NCI-H2029 treated with DMSO at 0.1 percent for 48 hours (cell line): ENCODE measurements at places on chromosomes 16 and 17.

- no peak for DNase-seq
Measured at GRCh38 chr16:4309833-4310266, 6.0 kb upstream of the GLIS2 start.

GRCh38 chr16:79985606-79986005 lies 385.1 kb upstream of the MAF start:
- no peak for DNase-seq

- no peak for DNase-seq
Measured at GRCh38 chr16:85903559-85903958, 4.6 kb downstream of the IRF8 start.

- no peak for DNase-seq
Measured at GRCh38 chr17:42428141-42428944, 5.3 kb upstream of the CAVIN1 start.

DNA sequence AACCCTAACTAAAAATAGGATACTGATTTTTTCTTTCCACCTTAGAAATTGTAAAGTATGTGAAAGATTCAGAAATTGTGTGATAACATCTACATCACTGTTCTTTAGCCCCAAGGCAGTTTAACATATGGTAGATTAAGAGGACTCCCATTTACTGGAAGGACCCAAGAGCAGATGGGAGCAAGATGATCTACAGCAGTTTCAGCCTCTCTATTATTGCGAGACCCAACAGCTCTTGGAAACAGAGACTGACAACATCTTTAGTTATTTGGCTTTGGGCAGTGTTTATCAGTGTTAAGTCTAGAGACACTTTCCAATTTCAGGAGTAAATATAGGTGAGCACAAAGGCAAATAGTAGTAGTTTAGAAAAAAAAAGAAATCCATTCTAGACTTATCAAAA lies 124.9 kb upstream of the CORO6 start:
- no peak for DNase-seq

DNA sequence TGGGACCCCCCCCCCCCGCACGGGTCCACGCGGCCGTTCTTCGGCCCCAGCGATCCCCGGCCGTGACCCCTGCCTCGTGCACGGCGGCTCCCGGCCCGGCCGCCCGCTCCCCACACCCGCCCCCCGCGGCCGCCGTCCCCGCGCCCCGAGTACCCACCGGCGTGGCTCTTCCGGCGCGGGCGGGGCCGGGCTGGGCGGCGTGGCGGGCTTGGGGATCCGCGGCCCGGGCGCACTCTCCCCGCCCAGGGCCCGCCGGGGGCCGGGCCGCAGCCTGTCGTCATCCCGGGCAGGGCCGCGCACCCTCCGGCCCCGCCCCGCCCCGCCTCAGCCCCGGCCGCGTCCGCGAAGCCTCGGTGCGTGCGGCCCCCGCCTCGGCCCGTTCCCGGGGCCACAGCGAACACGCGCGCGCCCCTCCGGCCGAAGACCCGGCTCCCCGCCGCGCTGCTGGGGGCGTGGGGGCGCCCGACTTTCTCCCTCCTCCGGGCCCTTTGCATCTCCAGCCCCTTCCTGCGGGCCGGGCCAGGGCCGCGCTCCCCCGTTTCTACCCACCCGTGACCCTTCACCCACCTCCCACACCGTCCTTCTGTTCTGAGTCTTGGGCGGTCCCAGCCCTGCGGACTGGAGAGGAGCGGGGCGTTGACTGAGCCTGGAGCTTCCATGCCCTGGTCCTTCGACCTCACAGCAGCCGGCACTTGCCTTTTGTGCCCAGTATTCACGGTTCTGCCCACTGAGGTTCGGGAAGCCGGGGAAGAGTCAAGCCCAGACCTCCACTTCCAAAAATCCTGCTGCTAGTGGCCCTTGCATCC lies 840 bp downstream of the MYO1C start:
- DNase-seq = no peak

DNA sequence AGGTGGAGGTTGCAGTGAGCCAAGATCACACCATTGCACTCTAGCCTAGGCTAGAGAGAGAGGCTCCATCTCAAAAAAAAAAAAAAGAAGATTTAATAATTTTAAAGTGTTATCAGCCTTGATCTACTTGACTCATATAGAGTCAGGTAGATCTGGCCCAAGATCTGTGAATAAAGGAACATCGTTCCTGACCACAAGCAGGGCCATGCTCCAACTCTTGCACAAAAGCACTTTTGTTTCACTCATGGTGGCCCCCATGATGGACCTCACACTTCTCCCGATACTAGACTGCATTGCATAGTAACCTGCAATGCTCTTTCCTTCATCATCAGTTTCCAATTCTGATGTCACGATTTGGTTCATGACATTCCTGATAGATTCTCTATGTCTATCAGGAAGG lies 5.2 kb upstream of the MYH11 start:
- no peak for DNase-seq

DNA sequence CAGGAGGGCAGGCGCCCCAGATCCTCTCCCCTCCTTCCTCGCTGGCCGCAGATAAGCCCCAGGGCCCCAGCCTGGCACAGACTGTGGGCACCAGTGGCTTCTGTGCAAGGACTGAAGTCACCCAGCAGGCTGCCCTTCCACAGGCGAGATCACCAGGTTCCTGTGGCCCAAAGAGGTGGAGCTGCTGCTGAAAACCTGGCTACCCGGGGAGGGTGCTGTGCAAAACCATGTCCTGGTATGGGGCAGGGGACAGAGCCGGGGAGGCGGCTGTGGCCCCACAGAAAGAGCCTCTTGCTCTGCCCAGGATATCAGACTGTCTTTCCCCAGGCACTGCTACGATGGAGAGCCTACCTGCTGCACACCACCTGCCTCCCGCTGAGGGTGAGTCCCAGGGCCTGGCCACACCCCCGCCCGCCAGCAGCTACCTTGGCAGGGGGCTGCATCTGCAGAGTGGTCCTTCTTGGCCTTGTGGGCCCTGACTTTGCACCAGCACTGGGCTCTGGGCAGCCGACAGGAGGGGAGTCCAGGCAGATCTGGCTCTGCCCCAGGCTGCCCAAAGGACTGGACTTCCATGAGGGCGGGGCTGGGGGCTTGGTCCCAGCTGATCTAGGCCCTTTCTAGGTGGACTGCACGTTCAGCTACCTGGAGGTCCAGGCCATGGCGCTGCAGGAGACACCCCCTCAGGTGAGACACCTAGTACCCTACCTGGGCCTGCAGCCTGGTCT lies 615 bp downstream of the CARMIL2 start:
- DNase-seq = no peak

DNA sequence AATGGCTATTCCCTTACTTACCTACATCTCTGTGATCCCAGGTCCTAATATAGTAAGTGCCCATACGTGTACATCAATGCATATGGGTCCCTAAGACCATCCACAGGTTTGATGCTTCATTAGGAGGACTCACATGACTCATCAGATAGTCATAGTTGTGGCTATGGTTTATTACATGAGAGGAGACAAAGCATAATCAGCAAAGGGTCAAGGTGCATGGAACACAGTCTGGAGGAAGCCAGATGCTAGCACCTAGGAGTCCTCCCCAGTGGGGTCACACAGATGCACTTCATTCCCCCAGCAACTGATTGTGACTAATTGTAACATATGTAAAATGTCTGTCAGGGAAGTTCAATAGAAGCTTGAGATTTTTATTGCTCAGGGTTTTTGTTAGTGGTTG lies 42.8 kb downstream of the PHKB start:
- DNase-seq = no peak

- DNase-seq = peak; percentile 8
Measured at GRCh38 chr16:57694725-57695679, at the start of gene DRC7. Gene DRC7 (plus strand): TSS chr16:57694806. CDS start chr16:57697950, 3,144 bp downstream.

DNA sequence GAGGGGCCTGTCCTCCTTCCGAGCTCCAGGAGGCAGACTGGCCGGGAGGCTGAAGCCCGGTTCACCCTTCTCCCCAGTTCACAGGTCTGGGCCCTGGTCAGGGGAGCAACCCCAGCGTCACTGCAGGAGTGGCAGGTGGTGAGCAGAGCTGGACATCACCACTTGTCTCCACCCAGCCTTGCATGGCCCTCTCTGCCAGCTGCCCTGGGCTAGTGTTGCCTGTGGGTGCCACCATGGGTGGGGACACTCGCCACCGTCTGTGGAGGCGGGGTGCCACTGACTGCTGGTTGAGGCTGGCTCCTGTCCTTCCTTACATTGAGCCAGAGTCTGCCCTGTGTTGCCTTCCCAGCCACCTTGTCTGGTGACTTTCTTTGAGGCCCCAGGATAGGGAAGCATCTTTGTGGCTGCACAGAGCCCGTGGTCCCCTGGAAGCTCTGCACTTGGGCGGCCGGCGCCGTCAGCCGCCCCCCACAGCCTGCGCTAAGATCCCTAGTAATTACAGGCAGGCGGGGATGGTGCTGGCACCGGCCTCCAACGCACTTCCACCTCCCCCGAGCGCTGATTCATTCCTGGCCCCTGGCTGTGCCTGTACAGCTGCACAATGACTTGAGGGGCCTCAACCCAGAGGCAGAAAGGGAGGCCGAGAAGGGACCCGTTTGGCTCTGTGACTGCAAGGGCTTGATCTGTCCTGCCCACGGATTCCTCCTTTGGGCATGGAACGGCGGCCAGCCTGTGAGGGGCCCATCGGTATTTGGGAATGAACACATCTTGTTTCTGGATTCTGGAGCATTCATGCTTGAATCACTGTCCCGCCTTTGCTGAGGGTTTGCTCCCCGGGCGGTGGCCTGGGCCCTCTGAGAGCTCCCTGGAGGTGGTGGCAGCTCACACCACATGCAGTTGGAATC lies 5.2 kb downstream of the BAIAP2 start:
- no peak for DNase-seq

- no peak for DNase-seq
Measured at GRCh38 chr16:85033171-85033570, 5.6 kb downstream of the KIAA0513 start.

- DNase-seq = no peak
Measured at GRCh38 chr17:79136596-79136995, 62.0 kb downstream of the ENGASE start.

GRCh38 chr16:12252616-12253015 lies 276.1 kb downstream of the SNX29 start:
- peak; percentile 43 for DNase-seq

- no peak for DNase-seq
Measured at GRCh38 chr17:2089021-2089422, 34.1 kb downstream of the HIC1 start.

DNA sequence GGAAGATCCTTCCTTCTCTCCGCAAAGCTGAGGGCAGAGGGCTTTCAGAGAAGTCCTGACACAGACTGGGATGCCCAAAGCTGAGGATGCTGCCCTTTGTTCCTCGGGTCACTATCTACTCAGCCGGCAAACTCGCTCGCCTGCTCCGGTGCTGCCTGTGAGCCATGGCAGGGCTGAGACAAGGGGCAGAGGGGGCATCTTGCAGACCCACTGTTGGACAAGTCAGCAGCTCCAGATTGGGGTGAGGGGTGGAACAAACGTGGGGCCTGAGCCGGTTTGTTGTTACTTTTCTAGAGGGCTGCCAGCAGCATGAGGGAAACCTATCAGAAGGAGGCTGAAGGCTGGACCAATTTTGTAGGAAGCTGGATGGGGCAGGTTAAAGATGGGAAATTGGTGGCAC lies 47.1 kb upstream of the PIK3R6 start:
- DNase-seq = no peak

DNA sequence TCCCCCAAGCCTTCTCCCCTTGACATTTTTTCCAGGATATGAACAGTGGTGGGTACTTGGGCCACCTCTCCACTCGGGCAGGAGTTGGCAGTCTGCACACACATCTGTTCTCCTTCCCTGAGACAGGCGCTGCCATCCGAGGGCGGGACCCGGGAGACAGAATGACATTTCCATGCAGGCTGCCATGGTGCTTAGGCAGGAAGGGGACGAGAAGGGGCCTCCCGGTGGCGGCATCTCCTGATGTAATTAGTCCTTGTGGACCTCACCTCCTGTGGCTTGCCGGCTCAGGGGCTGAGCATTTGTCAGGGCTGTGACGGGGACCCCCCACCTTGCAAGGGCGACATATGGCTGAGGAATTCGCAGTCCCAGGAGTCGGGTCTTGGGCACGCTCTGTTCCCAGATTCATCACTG lies 197.2 kb downstream of the FOXL1 start:
- DNase-seq = no peak

DNA sequence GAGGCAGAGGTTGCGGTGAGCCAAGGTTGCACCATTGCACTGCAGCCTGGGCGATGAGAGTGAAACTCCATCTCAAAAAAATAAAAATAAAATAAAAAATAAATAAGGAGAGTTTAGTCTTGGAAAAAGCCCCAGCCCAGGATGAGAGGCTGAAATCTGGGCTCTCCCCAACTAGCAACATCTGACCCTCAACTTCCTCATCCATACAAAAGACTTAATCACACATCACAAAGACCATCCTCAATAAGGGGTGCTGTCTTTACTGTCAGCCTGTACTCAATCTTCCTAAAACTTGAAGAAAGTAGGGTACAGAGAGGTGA lies 11.4 kb upstream of the SLC4A1 start:
- DNase-seq = no peak

GRCh38 chr16:29816694-29817441 lies 916 bp downstream of the PAGR1 start:
- DNase-seq = peak; percentile 28

GRCh38 chr17:38428112-38428642 lies at the start of gene ARHGAP23:
Gene ARHGAP23 (plus strand): TSS chr17:38428464. CDS start chr17:38428486, 22 bp downstream.
- no peak for DNase-seq

DNA sequence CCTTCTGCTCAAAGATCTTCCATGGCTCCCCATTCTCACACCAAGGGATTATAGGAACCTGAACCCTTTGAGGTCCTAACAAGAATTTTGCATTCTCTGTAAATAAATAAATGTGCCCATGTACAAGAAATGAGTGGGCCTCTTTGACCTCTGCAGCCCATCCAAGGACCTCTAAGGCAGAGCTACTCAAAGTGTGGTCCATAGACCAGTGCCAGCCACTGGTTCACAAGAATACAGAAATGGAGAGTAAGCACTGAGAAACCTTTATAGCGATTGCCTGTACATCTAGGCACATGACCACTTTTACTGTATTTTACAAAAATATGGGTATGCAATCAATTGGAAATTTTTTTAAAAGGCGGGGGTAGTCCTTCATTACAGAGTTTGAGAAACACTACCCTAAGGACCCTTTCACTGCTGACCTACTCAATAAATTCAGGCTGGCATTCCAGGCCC lies 7.8 kb upstream of the SRCIN1 start:
- DNase-seq = no peak

DNA sequence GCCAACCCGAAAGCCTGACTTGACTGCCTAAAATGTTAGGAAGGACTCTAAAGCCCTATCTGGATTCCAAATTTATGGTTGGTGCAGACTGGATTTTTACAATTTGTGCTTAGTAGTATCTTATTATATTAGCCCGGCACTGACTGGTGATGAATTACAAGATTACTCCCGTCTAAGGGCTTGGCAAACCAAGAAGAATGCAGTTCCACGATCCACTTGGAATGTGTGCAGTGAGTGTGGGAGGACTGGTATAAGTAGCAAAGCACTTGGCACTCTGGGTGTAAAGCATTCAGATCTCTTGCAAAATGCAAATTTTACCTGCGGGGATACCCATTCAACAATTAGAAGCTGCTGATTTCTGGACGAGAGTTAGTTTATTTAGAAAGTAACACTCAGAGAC lies 539.4 kb downstream of the MAF start:
- DNase-seq = no peak
